Lung microvascular endothelial cell (primary cell): ENCODE measurements at places on chromosomes 11 and 22.

DNA sequence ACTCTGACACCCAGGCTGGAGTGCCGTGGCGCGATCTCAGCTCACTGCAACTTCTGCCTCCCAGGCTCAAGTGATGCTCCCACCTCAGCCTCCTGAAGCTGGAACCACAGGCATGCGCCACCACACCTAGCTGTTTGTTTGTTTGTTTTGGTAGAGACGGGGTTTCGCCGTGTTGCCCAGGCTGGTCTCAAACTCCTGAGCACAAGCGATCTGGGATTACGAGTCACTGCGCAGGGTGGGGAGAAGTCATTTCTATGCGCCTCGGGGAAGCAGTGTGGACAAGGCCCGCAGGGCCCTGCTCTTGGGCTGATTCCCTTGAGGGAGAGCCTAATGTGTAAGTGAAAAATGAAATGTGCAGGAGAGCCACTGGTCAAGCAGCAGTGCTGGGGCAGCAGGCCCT lies 19.6 kb upstream of the SEPTIN5 start:
- no peak for DNase-seq

DNA sequence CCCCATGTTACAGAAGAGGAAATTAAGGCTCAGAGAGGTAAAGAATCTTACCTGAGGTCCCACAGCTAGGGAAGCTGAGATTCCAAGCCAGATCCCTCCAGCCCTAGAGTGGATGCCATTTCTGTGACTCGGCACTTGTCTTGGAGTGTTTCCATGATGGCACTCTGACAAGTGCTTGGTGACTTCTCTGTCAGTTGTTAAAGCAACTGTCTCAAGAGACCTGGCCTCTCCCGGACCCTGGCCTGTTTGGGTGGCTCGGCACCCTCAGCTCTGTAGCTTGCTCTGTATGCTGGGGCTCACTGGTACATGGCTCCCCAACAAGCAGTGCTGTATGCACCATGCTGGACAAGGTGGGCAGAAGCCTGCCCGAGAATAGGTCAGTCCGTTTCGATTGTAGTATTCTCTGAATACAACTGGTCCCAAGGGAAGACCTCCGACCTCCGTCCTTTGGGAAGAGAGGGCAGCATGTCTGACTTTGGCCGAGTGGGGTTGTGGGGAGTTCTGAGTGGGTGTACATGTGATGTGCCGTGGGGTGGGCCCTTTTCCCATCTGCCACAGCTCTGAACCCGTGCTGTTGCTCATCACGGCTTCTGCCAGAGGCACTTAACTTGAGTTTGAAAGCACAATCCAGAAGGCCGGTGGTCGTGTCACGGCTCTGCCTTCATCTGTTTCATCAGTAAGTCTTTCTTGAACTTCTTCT lies 12.4 kb downstream of the ACO2 start:
- DNase-seq: no peak

DNA sequence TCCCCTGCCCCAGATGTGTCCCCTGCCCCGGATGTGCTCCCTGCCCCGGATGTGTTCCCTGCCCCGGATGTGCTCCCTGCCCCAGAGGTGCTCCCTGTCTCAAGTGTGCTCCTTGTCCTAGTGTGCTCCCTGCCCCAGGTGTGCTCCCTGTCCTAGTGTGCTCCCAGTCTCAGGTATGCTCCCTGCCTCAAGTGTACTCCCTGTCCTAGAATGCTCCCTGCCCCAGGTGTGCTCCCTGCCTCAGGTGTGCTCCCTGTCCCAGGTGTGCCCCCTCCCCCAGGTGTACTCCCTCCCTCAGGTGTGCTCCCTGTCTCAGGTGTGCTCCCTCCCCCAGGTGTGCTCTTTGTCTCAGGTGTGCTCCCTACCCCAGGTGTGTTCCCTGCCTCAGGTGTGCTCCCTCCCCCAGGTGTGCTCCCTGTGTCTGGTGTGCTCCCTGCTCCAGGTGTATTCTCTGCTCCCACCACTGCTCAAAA lies 48.7 kb upstream of the RASD2 start:
- DNase-seq: no peak

- no peak for DNase-seq
Observed at GRCh38 chr11:20869123-20869522, 199.7 kb downstream of the NELL1 start.

DNA sequence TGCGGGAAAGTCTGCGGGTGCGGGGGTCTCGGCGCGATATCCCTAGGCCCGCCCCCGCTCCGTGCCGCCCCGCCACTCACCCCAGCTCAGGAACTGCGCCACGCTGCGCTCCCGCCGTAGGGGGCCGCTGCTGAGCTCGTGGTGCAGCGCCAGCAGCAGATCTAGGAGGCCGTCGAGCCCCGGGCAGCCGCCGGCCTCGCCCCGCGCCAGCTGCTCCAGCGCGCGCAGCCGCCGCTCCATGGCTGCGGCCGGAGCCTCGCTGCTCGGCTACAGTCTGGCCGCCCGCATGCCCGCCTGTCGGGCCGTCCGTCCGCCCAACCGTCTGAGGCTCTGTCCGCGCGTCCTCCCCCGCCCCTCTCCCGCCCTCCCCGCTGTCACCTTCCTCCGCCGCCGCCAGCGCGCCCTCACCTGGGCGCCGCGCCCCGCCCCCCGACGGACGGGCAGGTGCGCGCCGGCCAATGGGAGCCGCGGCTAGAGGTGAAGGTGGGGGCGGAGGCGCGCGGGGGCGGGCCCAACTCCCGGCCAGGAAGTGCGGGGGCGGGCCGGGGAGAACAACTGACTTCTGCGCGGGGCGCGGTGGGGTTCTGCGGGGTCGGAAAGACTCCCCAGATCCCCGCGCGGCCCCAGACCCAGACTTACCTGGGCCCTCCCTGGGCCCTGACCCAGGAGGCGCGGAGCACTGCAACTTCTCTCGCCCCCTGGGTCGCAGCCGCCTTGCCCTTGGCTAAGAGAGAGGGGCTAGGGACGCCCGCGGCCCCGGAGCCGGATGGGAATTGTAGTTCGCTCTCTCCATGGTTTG lies at the start of gene CDC42BPG:
CDC42BPG (minus strand) TSS at position 324 of the 799 bp plus-strand sequence; CDS start at position 240, 84 bp downstream.
- peak; percentile 71 for DNase-seq

- no peak for DNase-seq
Observed at GRCh38 chr11:109892321-109892794, 200.8 kb upstream of the ZC3H12C start.
